ENCODE measurements at places on chromosomes 6 and 20.

DNA sequence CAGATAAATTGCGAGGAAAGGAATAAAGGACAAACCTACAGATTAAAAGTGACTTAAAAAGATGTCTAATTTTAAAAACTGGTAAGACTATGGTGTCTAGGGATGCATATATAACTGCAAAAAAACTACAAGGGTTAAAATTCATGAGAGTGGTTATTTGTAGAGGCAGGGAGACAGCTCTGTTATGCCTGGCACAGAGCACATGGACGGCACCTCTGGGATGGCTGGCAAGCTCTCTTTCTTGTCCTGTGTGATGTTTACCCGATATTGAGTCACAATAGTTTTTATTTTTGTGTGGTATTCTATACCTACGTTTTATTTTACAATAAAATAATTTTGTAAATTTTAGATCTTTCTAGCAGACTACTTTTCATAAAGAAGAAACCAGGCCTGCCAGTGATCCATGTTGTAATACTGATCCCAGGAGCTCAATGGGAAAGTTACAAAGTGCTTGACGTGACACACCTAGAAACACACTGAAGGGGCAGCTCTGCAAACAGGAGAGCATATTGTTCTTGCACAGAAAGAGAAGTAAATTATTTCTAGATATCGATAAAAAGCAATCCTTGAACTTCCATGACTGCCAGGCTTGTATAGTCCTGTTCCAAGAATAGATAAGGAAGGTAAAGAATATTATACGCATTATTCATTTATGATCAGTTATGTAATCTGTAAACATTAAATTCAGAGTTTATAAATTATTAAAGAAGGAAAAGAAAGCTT is 290.0 kb downstream of the PTPRK start:
- no peak for DNase-seq

DNA sequence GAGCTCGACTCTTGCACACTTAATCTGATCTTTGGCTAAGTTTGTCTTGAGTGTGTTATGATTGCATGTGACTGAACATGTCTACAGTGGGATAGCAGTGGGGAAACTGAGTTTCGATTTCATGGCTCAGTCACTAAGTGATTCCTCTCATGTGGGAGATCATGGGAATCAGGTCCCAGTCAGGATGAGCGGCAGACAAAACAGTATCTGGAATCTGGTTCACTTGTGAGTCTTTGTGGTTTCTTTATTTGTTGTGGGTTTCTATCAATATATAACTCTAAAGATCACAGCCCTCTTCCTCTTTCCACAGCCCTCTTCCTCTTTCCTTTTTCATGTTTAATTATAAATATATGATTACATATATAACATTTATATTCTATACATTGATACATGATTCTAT is 4.0 kb downstream of the RPP21 start:
- DNase-seq = no peak

GRCh38 chr6:123980311-123980710 is 176.6 kb downstream of the NKAIN2 start:
- no peak for DNase-seq

DNA sequence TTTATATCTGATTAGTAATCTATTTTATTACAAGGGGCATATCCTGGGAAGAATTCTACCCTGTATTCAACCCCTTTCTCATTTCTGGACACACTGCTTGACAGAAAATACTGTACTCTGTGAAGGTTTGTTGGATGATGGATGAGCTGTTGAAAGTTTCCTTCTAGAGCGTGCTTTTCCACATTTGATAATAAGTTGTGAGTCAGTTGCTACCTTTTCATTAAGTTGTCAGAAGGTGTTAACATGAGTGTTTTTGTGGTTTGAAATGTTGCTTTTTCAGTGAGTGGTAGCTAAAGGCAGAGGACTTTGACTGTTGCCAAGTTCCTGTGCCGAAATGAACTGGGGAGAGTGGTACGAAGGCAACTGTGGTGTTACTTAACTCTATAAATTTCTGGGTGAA is 3.9 kb upstream of the ECI2 start:
- no peak for DNase-seq

GRCh38 chr6:156028335-156029131 is 572.9 kb upstream of the NOX3 start:
- DNase-seq = no peak

DNA sequence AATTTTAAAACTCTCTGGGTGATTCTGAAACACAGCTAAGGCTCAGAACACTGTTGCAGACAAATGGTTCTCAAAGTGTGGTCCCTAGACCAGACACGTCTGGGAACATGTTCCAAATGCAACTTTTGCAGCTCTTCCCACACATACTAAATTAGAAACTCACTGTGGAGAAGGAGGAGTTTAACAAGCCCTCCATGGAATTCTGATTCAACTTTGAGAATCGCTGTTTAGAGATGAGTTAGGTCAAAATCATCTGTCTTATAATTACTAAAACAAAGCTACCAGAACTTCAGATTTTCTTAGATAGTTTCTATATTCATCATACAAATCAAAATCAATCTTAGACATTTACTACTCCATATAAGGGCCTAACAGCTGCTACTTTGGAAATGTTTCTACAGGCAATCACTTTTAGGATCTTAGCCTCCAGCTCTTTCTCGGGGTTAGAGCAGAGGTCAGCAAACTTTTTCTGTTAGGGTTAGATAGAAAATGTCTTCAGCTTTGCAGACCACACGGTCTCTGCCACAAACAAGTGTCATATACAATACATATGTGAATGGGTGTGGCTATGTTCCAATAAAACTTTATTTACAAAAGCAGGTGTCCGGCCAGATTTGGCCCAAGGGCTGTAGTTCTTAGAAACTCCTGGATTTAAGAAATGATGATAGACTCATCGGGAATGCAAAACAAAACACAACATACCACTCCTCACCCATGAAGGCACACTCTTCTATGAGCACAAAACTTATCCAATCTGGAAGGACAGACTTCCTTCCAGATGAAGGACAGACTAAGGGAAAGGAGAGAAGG is 50.0 kb upstream of the ARHGAP18 start:
- DNase-seq = no peak

DNA sequence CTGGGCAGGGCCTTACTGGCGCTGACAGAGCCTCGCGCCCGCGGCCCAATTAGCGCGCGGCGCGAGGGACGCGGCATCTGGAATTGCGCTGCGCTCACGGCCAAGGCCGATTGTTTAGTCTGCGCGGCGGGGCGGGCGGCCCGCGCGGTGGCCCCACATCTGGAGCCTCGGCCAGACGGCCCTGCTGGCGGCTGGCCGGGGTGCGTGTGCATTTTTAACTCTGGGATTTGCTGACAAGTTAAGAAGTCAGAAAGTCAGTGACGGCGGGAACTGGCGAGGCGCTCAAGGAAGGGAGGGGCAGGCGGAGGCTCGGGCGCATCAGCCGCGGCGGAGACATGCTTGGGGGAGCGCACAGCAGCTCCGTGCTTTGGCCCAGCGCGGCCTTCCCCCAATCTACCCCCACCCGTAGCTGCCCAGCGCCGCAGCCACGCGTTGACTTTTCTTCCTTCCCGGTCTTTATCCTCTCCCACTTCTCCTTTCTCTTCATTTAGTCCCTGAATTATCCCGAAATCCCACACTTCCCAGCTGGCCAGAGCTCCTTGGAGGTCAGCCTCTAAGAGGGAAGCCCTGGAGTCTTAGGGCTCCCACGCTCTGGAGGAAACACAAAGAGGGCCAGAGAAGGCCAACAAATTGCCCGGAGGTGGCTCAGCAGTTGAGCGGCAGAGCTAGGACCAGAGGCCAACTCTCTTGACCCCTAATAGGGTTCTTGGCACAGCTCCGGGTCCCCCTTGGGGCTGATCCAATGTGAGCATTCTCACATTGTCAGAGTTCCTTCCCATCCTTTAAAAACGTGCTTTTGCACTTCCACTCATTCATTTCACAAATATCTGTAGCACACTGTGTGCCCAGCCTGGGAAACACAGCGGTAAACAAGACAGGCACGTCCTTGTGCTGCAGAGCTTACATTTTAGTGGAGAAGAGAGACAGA is 40.8 kb upstream of the FOXP4 start:
- peak; percentile 67 for DNase-seq

GRCh38 chr6:70303034-70303525 is at the start of gene COL9A1:
Gene COL9A1 (minus strand): TSS chr6:70303084. CDS start chr6:70302924, 160 bp downstream.
- no peak for DNase-seq

- DNase-seq = peak; percentile 91
Observed at GRCh38 chr6:91669154-91669870, 1082.4 kb upstream of the MAP3K7 start.

- DNase-seq = no peak
Observed at GRCh38 chr20:8918145-8918544, 150.7 kb upstream of the PLCB4 start.

DNA sequence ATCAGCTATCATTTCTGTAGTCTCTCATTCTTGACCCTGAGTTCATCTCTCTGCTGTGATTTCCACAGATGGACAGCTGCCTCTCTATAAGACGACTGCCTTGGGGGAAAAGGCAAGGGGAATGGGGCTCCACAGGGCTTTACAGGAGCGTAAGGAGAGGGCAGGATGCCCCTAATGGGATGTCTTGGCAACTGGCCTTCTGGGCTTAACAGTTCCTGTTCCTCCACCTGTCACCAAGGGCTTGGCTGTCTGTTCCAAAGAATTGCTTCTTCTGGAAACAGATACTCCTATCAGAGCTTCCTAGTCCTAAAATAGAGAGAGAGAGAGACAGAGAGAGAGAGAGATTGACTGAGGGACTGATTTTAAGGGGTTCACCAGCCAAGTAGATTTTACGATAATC is 181.9 kb downstream of the TMEM200A start:
- DNase-seq = no peak

GRCh38 chr6:150142670-150143515 is at the start of gene PPP1R14C:
Gene PPP1R14C (plus strand): TSS chr6:150143044. CDS start chr6:150143193, 149 bp downstream.
- DNase-seq = peak; percentile 60

- DNase-seq = no peak
Observed at GRCh38 chr20:49029203-49029602, 16.9 kb upstream of the CSE1L start.

- DNase-seq = no peak
Observed at GRCh38 chr6:140370976-140371870, 996.8 kb upstream of the CITED2 start.

DNA sequence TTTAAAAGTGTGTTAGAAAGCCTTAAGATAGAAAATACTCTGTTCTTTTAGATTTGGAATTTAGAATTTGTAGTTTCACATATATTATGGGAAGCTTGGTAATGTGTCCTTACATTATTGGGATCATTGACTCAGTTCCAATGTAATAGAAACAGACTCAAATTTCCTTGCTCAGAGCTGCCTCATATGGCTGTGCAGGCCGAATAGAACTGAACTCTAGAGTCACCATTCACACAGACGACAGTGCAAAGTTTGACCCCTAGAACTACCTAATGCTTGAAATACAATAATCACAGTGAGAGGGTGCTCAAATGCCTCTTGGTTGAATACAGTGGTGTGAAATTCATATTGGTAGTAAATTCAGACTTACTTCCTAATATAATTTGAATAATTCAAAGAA is 482.7 kb upstream of the CITED2 start:
- DNase-seq = no peak

GRCh38 chr6:37669306-37669705 is 28.4 kb downstream of the MDGA1 start:
- no peak for DNase-seq

GRCh38 chr6:161838306-161839035 is 564.6 kb upstream of the AGPAT4 start:
- no peak for DNase-seq

- no peak for DNase-seq
Observed at GRCh38 chr6:26352315-26352714, 12.7 kb upstream of the BTN3A2 start.

DNA sequence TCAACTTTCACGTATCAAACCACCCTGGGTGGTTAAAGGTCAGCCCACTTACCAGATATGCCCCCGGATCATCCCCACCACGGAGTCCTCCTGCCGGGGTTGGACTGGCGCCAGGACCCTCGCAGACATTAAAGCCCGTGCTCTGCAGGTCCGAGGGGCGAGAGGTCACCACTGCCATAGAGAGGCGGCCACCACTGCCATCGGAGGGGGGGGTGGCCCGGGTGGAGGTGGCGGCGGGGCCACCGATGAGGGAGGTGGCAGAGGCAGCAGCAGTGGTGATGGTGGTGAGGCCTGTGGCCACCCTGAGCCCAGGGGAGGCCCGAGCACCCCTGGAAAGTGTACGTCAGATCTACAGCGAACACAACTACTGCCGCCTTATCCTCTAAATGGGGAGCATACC is 76.3 kb downstream of the ASXL1 start:
- no peak for DNase-seq

GRCh38 chr6:111676383-111676782 is 70.7 kb upstream of the TRAF3IP2 start:
- no peak for DNase-seq

DNA sequence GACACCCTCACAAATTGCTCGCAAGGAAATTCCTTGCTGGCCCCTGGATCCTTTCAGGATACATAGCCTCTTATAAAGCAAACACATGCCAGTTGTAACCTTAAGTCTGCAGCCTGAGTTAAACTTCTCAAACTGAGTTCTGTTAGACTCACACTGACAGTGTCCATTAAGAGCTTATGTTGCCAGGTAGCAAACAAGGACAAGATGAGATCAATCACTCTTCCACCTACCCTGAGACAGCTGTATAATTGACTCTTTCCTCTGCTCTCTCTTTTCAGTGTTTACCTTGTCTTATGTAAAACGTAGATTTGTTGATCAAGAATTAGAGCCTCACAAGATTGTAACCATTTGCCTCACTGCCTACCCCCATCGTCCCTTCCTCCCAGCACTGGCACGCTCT is 359.8 kb downstream of the EPM2A start:
- no peak for DNase-seq

- no peak for DNase-seq
Observed at GRCh38 chr6:81736428-81736827, 16.1 kb downstream of the TENT5A start.

DNA sequence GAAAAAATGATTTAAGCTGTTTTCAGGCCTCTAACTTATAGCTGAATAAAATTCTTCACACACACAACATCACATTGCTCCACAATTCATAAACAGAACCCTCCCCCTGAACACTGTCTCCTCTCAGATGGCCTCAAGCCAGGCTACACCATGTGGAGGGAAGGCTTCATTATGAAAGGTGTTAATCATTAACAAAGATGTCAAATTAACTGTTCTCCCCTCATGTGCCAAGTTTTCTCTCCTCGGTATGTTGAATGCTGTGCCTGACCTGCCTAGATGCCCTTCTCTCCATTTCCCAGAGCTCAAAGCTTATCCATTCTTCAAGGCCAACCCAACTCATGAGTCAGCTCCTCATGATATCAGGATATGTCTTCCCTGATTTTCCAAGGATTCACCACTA is 210.4 kb downstream of the GMDS start:
- no peak for DNase-seq
